ENCODE measurements at places on chromosomes 3 and 15. TPM values are rescaled to one million over a fixed set of nuclear protein-coding genes. Genes with fewer than 3 reads are reported as not detected.
A peak's percentile ranks its signal among the peaks of the same experiment; 100 is the strongest.

Gene ANKRD63
- not detected for total RNA-seq

Gene SNTN
- not detected for total RNA-seq

Gene SMCO1
- total RNA-seq = not detected

Gene GOLGA8T
- total RNA-seq = 0.41 TPM

Gene NANOGP8
- 0.64 TPM for total RNA-seq

Gene TBC1D23
- total RNA-seq = 31.2 TPM

Gene PEX11A
- total RNA-seq = 4.5 TPM

Gene FAM227B
- total RNA-seq = 3.8 TPM

Gene BCL2A1
- 2.1 TPM for total RNA-seq

Gene SNRPN
- 212 TPM for total RNA-seq

Gene SCAMP5
- 132 TPM for total RNA-seq

Gene RAD54L2
- total RNA-seq = 33.2 TPM

Gene AMT
- 11.9 TPM for total RNA-seq

Gene GOLGA8R
- 0.92 TPM for total RNA-seq

Gene DLL4
- 257 TPM for total RNA-seq

Gene OCA2
- not detected for total RNA-seq

Gene HRG
- not detected for total RNA-seq

DNA sequence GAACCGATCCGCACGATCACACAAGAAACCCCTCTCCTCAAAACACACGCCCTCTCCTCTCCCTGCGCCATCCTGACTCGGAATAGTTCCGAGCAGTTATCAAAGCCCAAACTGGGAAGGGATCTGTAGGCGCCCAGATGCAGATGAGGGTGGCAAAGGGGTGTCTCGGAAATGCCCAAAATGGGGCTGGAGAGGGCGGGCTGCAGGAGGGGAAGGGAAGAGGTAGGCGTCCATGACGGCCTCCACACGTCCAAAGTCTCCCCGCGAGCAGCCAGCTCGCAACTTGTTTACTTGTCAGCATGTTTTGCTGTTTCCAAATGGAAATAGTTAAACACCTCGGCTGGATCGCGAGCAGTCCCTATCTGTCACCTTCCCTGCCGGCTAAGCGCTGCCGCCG is 1.5 kb downstream of the NTRK3 start:
- no peaks in the 10 kb centered on the region for H3K36me3 ChIP-seq
- DNase-seq = no peak
- H3K4me3 ChIP-seq = peak overlapping the region; percentile 50
- no peak overlapping the region for H3K27ac ChIP-seq
- H3K4me1 ChIP-seq = peaks cover 8% of the 10 kb centered on the region

DNA sequence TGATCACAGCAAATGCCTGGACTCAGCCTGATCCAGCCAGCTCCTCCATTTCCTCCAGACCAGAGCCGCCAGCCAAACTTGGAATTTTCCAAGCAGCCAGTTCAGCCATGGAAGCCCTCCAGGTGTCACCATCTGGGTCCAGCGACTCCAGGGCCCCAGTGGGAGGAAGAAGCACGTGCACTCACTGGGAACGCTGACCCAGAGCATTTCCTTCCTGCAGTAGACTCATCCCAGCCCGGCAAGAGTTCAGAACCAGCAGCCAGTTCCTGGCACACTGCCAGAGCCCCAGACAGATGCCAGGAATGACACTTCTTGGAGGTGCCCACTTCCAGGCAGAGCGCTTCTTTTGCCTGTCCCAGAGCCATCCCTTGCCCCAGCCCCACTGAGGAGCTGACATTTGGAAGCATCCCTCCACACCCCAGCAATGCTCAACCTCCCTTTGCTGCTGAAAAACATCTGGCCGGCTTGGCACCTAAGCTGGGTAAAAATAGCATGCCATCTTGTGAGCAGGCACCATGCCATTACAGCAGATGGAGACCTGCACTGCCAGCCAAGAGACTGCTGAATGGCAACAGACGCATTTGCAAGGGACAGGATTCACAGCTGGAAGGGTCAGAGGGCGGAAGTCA is 460.3 kb upstream of the PROK2 start:
- H3K4me1 ChIP-seq = peaks cover 18% of the 10 kb centered on the region
- H3K27ac ChIP-seq = peak overlapping the region; percentile 26
- DNase-seq = peak; percentile 9

GRCh38 chr3:69639851-69640250 is 99.4 kb upstream of the MITF start:
- H3K27me3 ChIP-seq = peaks cover 2% of the 10 kb centered on the region
- no peak overlapping the region for H3K27ac ChIP-seq
- H3K4me1 ChIP-seq = no peaks in the 10 kb centered on the region
- no peaks in the 10 kb centered on the region for H3K36me3 ChIP-seq
- DNase-seq = no peak
- H3K4me3 ChIP-seq = no peak overlapping the region

- peaks cover 8% of the 10 kb centered on the region for H3K4me1 ChIP-seq
- no peak overlapping the region for H3K4me3 ChIP-seq
- H3K36me3 ChIP-seq = peaks cover 4% of the 10 kb centered on the region
These were observed 50.2 kb downstream of the ADAMTS7 start for GRCh38 chr15:78761020-78761419.

DNA sequence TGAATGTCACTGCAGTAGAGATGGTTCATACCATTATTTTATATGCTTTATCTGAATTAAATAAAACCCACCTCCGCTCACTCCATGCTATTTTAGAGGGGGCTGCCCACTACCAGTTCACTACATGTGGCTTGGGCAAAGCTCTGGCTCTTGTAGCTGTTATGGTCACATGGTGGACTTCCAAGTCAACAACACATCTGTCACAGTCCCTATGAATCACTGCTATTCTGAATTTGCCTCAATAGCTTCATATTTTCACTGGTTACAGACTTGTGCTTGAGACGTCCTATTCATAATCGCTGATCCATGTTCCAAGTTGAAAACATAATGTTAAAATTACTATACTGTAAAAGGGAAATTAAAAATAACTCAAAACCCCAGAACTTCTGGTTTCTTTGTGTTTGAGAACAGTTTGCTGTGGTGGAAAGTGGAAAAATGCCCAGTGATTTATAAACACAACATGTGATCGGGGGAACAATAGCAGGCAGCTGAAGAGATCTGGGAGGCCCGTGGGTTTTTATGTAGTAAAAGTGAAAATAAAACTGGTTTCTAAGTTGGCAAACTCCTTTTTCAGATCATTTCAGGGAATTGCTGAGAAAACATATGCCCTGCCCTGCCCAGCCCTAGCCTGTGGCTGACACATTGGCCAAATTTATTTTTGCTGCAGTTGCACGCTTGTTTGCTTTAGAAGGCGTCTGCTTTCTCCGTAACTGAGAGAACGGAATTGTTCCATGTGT is 128.8 kb upstream of the PRR23C start:
- peaks cover 3% of the 10 kb centered on the region for H3K36me3 ChIP-seq
- H3K27me3 ChIP-seq = peaks cover 3% of the 10 kb centered on the region
- H3K4me3 ChIP-seq = no peak overlapping the region
- no peak overlapping the region for H3K27ac ChIP-seq
- no peaks in the 10 kb centered on the region for H3K4me1 ChIP-seq
- DNase-seq = no peak

- no peak overlapping the region for H3K4me3 ChIP-seq
- no peaks in the 10 kb centered on the region for H3K4me1 ChIP-seq
- H3K27me3 ChIP-seq = no peaks in the 10 kb centered on the region
- no peak overlapping the region for H3K27ac ChIP-seq
These were observed 7.5 kb upstream of the ITGA11 start for GRCh38 chr15:68439506-68439905.

GRCh38 chr15:57578288-57578900 is 13.3 kb upstream of the MYZAP start:
- H3K4me1 ChIP-seq = peaks cover 65% of the 10 kb centered on the region
- peak; percentile 51 for DNase-seq
- H3K27me3 ChIP-seq = peaks cover 15% of the 10 kb centered on the region
- H3K36me3 ChIP-seq = peaks cover 14% of the 10 kb centered on the region
- no peak overlapping the region for H3K4me3 ChIP-seq
- H3K27ac ChIP-seq = peak overlapping the region; percentile 95

DNA sequence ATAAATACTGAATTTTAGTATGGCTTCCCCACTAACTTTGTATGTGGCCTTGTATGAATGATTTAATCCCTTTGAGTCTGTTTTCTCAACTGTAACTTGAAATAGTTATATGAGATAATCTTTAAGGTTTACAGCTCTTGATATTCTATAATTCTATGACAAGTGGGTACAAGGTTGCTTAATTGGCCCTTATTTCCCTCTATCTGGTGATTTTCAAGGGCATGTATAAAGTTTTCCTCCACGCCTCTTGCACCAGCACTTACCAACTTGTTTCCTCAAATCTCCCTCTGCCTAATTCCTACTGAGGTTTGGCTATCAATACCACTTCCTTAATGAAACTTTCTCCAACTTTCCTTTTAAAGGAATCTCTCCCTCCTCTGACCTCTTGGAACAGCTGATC is 112.9 kb downstream of the ISL2 start:
- H3K27me3 ChIP-seq = no peaks in the 10 kb centered on the region
- H3K4me1 ChIP-seq = peaks cover 11% of the 10 kb centered on the region
- no peaks in the 10 kb centered on the region for H3K36me3 ChIP-seq
- no peak for DNase-seq
- no peak overlapping the region for H3K4me3 ChIP-seq
- no peak overlapping the region for H3K27ac ChIP-seq

- peak; percentile 41 for DNase-seq
- peaks cover 22% of the 10 kb centered on the region for H3K4me1 ChIP-seq
- H3K4me3 ChIP-seq = peak overlapping the region; percentile 98
- no peaks in the 10 kb centered on the region for H3K36me3 ChIP-seq
- H3K27me3 ChIP-seq = peaks cover 4% of the 10 kb centered on the region
These were observed 755 bp downstream of the PTPN9 start for GRCh38 chr15:75578173-75578947.

- no peak for DNase-seq
- no peak overlapping the region for H3K27ac ChIP-seq
- peaks cover 3% of the 10 kb centered on the region for H3K36me3 ChIP-seq
- H3K4me3 ChIP-seq = no peak overlapping the region
These were observed 3.9 kb downstream of the UNC13C start for GRCh38 chr15:53982071-53982680.

- no peaks in the 10 kb centered on the region for H3K36me3 ChIP-seq
- H3K27me3 ChIP-seq = no peaks in the 10 kb centered on the region
- H3K4me3 ChIP-seq = no peak overlapping the region
- no peak for DNase-seq
These were observed 51.2 kb downstream of the THRB start for GRCh38 chr3:24443476-24443875.

DNA sequence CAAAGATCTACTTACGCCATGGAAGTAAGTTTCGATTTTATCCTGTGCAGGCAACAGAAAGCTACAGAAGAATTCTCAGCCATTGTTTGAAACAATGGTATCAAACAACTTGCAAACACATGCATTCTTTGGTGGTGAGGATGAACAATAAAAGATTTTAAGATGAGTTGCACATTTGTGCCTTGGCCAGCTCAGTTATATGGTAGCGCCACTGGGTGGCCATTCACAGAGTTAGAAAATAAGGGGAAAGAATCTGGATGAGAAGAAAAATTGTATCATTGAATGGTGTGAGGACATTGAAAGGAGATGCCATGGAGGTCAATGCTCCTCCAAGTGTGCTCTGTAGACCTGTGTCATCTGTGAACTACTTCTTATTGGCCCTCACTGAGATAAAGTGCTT is 11.6 kb downstream of the CADPS start:
- no peaks in the 10 kb centered on the region for H3K36me3 ChIP-seq
- no peak overlapping the region for H3K27ac ChIP-seq
- H3K4me3 ChIP-seq = no peak overlapping the region
- no peaks in the 10 kb centered on the region for H3K27me3 ChIP-seq

- no peak overlapping the region for H3K4me3 ChIP-seq
- H3K27ac ChIP-seq = no peak overlapping the region
- no peaks in the 10 kb centered on the region for H3K4me1 ChIP-seq
- no peaks in the 10 kb centered on the region for H3K36me3 ChIP-seq
These were observed 74.5 kb downstream of the TMEM108 start for GRCh38 chr3:133112666-133113065.

GRCh38 chr3:57009802-57010201 is 50.7 kb upstream of the SPATA12 start:
- no peak for DNase-seq
- peaks cover 3% of the 10 kb centered on the region for H3K36me3 ChIP-seq
- peaks cover 3% of the 10 kb centered on the region for H3K27me3 ChIP-seq

GRCh38 chr3:195259154-195259474 is 11.8 kb downstream of the XXYLT1 start:
- peaks cover 41% of the 10 kb centered on the region for H3K4me1 ChIP-seq
- no peak overlapping the region for H3K27ac ChIP-seq
- H3K4me3 ChIP-seq = no peak overlapping the region
- H3K36me3 ChIP-seq = peaks cover 14% of the 10 kb centered on the region
- no peak for DNase-seq

GRCh38 chr15:68851971-68852370 is 31.3 kb upstream of the ANP32A start:
- no peak for DNase-seq
- no peak overlapping the region for H3K4me3 ChIP-seq
- no peak overlapping the region for H3K27ac ChIP-seq
- no peaks in the 10 kb centered on the region for H3K4me1 ChIP-seq
- no peaks in the 10 kb centered on the region for H3K27me3 ChIP-seq

- no peak for DNase-seq
- no peak overlapping the region for H3K27ac ChIP-seq
- H3K4me1 ChIP-seq = peaks cover 4% of the 10 kb centered on the region
These were observed 785.3 kb downstream of the ROBO2 start for GRCh38 chr3:77825001-77825827.

- DNase-seq = no peak
- no peaks in the 10 kb centered on the region for H3K36me3 ChIP-seq
- no peak overlapping the region for H3K4me3 ChIP-seq
- no peak overlapping the region for H3K27ac ChIP-seq
- H3K27me3 ChIP-seq = no peaks in the 10 kb centered on the region
- H3K4me1 ChIP-seq = peaks cover 2% of the 10 kb centered on the region
These were observed 92.8 kb downstream of the ZNF280D start for GRCh38 chr15:56640549-56640948.

DNA sequence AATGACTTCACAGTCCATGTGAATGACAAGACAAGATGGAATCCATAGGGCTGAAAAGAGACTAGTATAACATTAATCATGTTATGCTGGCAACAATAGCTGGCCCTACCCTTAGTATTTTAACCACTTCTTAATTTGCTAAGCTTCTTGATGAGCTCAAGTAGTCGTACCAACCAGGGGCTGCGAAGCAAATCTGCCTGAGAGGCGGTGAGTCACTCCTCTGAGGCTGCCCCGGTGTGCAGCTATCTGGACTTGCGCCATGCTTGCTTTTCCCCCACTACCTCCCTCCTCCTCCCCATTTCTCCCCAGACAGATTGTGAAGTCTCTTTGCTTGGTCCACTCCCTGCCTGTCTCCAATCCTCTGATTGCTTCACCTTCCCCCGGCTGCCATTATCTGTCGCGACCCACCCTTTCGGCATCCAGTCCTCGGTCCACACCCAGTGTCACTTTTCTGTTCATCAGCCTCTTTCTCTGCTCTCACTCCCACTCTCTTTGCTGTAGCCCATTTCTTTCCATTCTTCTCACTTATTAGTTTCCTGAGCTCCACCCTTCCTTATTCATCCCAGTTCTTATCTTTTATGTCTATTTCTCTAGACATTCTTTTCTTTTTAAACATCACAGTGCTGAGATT is 42.7 kb downstream of the DUT start:
- H3K27me3 ChIP-seq = peaks cover 3% of the 10 kb centered on the region
- H3K4me1 ChIP-seq = no peaks in the 10 kb centered on the region
- H3K27ac ChIP-seq = no peak overlapping the region
- no peak overlapping the region for H3K4me3 ChIP-seq
- H3K36me3 ChIP-seq = peaks cover 4% of the 10 kb centered on the region

GRCh38 chr15:47184003-47184907 is 533.0 kb upstream of the SEMA6D start:
- peaks cover 12% of the 10 kb centered on the region for H3K4me1 ChIP-seq
- DNase-seq = peak; percentile 46
- H3K36me3 ChIP-seq = no peaks in the 10 kb centered on the region

All from endothelial cell (in vitro differentiated cells).